ENCODE measurements at places on chromosomes 6 and 20.

GRCh38 chr6:13304580-13305260, 23.6 kb downstream of the TBC1D7 start:
- no peak for DNase-seq

DNA sequence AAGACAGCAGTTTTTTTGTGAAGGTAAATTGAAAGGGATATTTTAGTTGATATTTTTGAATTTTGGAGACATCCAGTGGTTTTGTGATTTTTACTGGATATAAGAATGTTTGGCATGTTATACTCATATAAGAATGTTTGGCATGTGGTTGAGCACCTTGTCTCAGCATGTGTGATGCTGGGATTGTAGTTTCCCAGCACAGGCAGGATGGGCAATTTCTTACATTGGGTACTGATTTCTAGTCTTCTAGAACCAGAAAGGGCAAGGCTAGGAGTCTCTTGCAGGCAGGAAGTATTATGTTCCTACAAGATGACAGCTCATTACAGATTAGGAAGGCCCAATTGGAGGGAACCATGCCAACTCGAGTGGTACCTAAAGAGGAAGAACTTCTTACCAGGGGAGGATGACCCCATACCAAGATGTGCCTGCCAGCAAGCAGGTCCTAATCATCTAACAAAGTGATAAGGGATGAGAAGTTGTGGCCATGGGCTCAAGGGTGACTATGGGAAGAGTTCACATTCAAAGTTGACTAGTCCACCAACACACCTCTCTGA, 377.8 kb downstream of the UTRN start:
- DNase-seq = no peak

DNA sequence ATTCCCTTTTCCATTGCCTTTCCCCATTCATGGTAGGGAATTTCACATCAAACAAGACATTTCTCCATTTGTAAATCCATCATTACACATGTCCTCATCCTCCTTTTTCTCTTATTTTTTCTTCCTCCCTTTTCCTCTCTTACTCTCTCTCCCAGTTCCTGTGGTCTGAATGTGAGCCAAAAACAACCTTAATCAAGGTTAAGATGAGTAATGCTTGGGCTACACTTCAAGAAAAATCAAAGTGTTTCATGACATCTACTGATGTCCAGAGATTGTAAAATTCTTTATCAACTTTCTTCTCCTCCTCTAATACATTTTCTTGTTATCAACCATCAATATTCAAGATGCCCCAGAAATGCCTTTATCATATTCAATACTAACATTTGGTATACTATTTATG, 208.0 kb upstream of the PRND start:
- DNase-seq = no peak

- no peak for DNase-seq
Observed at GRCh38 chr6:34389034-34389433, 3.4 kb downstream of the NUDT3 start.

DNA sequence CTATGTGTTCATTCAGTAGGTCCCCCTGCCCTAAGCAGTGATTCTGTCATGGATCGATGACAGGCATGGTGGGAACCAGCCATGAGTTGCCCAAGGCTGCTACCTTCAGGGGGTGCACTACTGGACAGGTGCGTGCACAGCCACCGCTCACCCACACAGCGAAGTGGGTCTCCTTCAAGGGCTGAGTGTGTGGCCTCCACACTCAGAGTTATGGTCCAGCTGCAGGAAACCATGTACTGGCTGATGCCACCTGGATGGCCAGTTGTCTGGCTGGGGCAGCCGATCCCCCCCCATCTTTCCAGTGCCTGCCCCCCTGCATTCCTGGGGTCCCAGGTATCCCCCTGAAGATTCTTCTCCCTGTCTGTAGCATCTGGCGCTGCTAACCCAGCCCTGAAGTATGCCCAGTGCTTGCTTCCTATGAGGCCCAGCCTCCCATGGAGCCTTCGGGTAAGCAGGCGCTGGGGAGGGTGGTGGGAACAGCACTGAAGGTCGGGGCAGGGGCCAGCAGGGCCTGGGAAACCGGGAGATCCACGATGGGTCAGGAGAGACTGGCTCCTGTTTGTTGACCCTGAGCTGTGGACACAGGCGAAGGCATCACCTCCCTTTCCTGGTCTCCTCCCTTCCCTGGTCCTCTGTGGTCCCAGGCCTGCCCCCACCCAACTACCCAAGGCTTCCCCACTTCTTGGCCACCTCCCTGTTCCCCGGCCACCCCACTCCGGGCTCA, 106.0 kb downstream of the VEGFA start:
- DNase-seq = no peak

DNA sequence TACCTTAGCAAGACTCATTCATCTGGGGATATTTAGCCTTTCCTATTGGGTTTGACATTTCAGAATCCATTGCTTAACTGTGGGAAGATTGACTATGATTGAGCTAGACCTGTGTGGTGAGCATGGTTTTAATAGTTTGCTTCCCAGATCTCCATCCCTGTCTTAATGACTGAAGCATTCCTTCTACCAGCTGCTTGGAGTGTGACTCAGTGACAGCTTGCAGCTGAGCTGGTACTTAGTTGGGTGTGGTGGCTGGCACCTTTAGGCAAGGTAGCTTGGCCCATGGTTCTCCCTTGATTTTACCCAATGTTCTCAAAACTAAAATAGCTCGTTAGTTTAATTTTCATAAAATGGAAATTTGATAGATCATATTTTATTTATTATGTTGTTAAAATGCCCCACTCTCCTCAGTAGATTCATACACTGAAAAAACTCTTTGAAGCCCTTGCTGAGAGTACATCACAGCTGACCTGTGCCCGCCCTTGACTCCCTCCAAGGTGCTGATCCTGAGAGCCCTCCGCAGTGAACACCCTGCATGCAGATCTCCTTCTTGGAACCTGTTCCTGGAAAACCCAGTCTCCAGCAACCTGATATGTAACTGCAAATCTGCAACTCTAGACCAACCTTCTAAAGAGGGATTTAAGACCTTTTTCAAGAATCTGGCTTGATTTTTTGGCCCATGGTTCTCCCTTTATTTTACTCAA, 19.1 kb downstream of the DOK5 start:
- no peak for DNase-seq

GRCh38 chr6:100979267-100979666, 98.1 kb upstream of the ASCC3 start:
- no peak for DNase-seq
